ENCODE measurements at places on chromosomes 13 and 19. TPM values are rescaled to one million over a fixed set of nuclear protein-coding genes. Genes with fewer than 3 reads are reported as not detected.

The ONECUT3 gene
- total RNA-seq: not detected

The ZNF223 gene
- 17.7 TPM for total RNA-seq

GRCh38 chr19:50839712-50840655, 6.6 kb upstream of the KLK15 start:
- no peak overlapping the region for H3K4me3 ChIP-seq
- H3K27ac ChIP-seq: no peak overlapping the region
- no peaks in the 10 kb centered on the region for H3K36me3 ChIP-seq
- no peak for DNase-seq
- H3K4me1 ChIP-seq: peaks cover 15% of the 10 kb centered on the region

DNA sequence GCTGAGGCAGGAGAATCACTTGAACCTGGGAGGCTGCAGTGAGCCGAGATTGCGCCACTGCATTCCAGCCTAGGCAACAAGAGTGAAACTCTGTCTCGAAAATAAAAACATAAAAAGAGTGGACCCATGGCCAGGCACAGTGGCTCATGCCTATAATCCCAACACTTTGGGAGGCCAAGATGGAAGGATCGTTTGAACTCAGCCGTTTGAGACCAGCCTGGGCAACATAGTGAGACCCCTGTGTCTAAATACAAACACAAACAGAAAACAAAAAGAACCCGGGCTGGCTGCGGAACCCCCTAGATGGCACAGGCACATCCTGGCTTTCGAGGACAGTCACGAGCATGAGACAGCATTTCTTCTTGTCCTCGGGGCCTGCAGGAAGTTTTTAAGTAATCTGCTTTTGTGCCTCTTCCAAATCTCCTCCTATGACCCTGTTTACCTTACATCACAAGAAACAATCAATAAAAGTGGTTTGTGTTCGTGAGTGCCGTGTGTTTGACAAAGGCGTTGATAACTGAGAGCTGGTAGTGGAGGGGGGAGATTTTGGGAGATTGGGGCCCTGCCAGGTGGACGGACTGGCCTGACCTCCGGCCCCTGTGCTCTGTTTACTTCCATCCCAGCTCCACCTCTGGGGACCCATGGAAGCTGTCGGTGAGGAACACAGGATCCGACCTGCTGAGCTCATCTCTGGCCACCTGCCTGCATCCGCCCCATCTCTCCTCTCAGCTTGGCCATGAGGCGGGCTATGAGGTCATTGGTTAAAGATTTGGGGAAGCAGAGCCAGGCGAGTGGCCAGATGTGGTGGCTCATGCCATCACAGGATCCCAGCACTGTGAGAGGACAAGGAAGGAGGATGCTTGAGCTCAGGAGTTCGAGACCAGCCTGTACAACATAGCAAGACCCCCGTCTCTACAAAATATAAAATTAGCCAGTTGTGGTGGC, 5.9 kb upstream of the GDF15 start:
- H3K36me3 ChIP-seq: no peaks in the 10 kb centered on the region
- H3K4me3 ChIP-seq: no peak overlapping the region
- peak; percentile 99 for DNase-seq
- no peaks in the 10 kb centered on the region for H3K27me3 ChIP-seq
- peak overlapping the region; percentile 88 for H3K27ac ChIP-seq

GRCh38 chr13:111177921-111178320, 62.8 kb downstream of the ARHGEF7 start:
- no peak overlapping the region for H3K4me3 ChIP-seq
- peaks cover 58% of the 10 kb centered on the region for H3K4me1 ChIP-seq
- H3K36me3 ChIP-seq: no peaks in the 10 kb centered on the region
- H3K27me3 ChIP-seq: no peaks in the 10 kb centered on the region

- H3K4me1 ChIP-seq: no peaks in the 10 kb centered on the region
- DNase-seq: no peak
- no peak overlapping the region for H3K27ac ChIP-seq
These were observed 73.1 kb downstream of the TNFSF13B start for GRCh38 chr13:108342369-108343289.

DNA sequence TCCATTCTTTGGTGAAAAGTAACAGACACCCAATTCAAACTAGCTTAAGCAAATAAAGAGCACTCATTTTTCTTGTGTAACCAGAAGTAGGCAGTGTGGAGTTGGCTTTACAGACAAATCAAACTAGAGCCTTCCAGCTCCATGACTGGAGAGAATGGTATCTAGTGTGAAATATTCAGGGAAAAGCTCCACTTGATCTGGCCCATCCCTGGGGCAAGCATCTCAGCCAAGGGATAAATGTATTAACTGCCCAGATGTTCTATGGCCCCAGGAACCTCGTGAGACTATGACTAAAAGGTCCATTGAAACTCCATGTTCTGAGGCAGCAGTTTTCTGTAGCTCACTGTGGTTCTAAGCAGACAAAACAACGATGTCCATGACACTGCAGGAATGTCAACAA, 49.9 kb downstream of the TBC1D4 start:
- H3K4me1 ChIP-seq: no peaks in the 10 kb centered on the region
- no peaks in the 10 kb centered on the region for H3K27me3 ChIP-seq
- DNase-seq: no peak

DNA sequence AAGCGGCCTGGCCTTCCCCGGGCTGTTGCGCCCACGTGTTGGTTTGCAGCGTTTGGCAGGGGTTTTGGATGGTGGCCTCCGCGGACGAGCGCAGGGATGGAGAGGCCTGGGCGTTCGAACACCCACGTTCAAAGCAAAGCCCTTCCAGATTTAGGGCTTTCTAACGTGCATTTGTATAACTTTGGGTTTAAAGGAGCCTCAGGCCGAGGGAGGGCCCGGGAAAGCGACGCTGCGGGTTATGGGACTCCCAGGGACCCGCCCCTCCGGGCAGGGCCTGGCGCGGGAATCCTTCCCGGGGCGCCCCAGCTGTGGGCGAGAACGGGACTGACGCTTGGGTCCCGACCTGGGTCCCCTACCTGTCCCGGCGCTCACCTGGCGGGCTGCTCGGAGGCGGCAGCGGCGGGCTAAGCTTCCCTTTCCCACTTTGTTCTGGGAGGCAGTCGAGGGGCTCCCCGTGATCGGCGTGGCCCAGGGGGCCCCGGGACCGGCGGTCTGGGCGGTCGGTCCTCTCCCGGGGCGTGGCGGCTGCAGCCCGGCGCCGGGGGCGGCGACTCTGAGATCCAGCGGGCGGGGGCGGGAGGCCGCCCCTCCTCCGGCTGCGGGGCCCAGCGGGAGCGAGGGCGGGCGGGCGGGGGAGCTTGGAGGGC, at the start of gene FBXO17:
TSS of gene FBXO17 (minus strand) at position 529 of the 647 bp plus-strand sequence. CDS start 25,423 bp downstream, outside the sequence.
- no peak for DNase-seq
- peaks cover 36% of the 10 kb centered on the region for H3K4me1 ChIP-seq
- no peaks in the 10 kb centered on the region for H3K36me3 ChIP-seq
- H3K4me3 ChIP-seq: peak within 1 kb of the TSS; percentile 52
- H3K27ac ChIP-seq: peak within 1 kb of the TSS; percentile 95

The ZNF546 gene
- 5.2 TPM for total RNA-seq

DNA sequence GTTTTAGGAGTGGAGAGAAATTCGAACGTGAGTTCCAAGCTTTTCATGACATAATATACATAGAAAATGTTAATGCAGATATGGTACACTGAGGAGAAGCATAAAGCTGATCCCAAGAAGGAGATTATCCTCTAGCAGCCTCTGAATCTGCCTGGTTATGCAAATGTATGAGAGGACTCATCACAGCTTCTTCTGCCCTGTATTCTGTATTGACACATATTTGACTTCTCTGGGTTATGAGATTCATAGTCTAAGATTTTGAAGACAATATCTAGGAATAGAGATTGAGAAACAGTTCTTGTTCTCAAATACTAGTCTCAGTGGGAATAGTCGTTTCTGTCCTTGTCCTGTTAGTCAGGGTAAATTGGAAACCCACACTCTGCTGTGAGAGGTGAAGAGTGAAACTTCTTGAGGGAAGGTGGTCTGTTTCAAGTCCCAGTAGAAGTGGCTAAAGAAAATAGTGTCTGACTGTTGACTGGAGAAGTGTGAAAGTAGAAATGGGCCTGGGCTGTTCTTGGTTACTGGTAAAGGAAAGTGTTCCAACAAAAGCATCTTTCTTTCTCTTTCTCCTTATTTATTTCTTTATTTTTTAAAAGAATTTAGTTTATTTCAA, 1356.6 kb downstream of the SLITRK5 start:
- H3K27ac ChIP-seq: no peak overlapping the region
- no peak for DNase-seq
- H3K4me1 ChIP-seq: no peaks in the 10 kb centered on the region
- H3K36me3 ChIP-seq: no peaks in the 10 kb centered on the region
- H3K27me3 ChIP-seq: no peaks in the 10 kb centered on the region

The SLC25A15 gene
- total RNA-seq: 7.1 TPM

The CILP2 gene
- total RNA-seq: 0.98 TPM
